ENCODE measurements at places on chromosomes 6 and 20.

- DNase-seq, result no peak
Observed at GRCh38 chr6:132188556-132189264, 212.6 kb downstream of the MOXD1 start.

DNA sequence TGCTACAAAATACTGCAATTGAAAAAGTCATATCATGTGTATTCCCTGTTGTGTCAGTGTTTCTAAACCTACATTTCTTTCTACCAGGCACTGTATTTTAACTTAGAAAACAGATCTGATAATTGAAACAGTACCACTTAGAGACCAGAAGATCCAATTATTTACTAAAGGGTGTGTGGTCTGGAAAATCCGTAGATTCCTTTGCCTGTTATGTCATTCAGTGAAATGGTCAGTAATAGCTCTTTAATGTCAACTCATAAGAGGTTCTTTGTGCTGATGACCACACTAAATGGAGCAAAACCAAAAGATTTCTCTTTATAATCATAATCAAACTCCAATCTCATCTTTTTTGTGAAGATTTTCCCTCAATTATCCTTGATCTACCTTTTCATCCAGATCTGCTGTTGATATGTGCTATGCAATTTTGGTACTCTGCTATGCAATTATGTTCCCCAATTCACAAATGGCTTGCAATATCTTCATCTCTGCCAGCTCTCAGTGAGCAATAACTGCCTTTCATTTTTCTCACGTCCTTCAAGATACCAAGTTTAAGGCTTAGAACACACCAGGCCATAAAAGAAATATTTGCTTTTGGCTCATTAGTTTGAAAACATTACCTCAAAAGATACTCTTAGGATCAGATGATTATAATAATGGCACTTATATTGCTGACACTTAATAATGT is 165.5 kb downstream of the MOXD1 start:
- DNase-seq, result no peak

DNA sequence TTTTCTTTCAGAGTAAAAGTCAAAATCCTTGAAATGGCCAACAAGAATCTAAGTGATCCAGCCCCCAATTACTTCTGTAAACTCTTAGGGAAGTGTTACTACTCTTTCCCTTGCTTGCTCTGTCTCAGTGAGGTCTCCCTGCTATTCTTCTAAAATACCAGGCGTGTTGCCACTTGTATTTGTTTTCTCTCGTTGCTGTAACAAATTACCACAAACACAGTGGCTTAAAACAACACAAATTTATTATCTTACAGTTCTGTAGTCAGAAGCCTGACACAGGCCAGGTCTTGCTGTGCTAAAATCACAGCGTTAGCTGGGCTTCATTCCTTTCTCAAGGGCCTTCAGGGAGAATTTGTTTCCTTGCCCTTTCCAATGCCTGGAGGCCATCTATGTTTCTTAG is 59.9 kb downstream of the HECA start:
- DNase-seq, result no peak

GRCh38 chr6:89611666-89612065 is 26.9 kb downstream of the LYRM2 start:
- no peak for DNase-seq

DNA sequence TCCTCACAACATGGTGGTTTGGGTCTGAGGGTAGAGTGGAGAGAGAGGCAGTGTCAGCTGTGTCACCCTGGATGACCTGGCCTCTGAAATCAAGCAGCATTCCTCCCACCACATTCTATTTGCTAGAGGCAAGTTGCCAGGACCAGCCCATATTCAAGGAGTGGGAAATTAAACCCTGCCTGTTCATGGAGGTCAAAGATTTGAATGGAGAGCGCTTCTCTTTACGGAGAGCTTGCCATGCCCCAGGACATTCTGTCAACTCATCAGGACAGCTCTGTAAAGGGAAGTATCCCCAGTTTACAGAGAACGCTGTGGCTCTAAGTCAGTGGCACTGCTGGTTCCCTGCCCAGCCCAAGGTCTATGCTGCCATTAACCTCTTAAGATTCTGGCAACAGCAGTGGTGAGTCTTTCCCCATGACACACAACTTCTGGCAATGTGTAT is 90.0 kb upstream of the INSM1 start:
- DNase-seq, result no peak

DNA sequence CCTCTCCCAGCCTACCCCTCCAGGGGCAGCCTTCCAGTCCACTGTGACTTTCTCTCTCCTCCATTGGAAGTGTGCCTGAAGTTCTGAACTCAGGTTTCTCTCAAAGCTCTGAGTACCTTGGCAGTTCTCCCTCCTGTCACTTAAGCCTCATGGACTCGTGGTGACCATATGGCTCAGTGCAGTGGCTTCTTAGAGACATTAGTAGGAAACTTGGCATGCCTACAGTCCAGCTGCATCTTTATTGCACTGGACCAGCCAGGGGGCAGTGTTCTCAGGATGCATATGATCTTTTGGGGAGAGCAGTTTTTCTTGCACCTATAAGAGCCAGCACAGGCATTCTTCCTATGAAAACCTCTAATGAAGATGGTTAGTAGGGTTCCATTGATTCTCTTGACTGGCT is 47.5 kb upstream of the KCNK16 start:
- no peak for DNase-seq

DNA sequence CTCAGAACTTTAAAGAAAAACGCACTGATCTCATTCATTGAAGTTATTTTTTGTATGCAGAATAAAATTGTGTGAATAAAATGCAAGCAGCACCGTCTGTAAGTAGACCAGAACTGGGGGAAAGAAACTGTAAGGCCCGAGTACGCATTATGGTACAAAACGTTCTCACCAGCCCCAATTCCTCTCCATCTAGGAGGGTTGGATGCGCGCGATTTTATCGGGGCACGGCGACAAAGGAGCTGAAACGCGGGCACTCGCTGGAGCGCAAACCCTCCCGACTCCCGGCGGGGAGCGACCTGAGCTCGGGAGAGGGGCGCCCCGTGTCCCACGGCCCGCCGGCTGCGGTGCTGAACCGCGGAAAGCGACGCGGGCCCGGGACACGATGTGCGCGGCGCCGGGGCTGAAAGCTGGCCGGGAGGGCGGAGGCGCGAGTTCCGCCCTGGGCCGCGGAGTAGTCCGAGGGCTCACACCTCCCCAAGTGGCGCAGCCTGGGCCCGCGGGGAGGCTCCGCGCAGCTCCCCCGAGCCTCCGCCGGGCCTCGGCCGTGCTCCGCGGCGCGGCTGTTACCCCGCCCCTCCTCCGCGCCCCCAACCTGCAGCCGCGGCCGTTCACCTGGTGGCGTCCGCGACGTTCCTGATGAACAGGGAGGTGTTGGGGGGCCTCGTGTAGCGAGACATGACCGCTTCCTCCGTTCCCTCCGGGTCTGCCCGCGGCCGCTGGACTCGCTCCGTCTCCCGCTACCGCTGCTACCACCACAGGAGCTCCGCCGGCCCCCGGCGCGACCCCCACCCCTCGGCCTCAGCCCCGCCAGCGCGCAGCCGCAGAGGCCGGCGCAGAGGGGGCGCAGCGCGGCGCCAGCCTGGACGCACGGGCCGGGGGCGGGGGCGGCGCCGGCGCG is at the start of gene SRSF12:
SRSF12 (minus strand) TSS at position 861 of the 898 bp plus-strand sequence; CDS start at position 677, 184 bp downstream.
- peak; percentile 11 for DNase-seq

DNA sequence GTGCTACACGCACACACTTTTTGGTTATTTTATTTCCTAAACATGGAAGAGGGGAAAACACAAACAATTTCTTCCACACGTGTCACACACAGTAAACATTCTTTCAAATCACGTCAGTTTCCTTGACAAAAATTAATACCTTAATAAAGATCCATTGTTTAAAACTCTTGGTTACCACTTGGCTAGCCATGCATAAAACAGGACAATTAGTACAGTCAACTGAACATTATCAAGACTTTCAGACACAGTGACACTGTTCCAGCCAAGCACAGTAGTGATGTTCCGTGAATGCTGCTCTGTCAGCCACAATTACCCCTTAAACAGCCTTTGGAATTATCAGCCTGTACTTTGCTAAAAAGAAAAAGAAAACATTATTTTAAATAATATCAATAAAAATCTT is 50.8 kb downstream of the GMDS start:
- no peak for DNase-seq

GRCh38 chr20:1632178-1632577 is 12.4 kb upstream of the SIRPB1 start:
- no peak for DNase-seq

DNA sequence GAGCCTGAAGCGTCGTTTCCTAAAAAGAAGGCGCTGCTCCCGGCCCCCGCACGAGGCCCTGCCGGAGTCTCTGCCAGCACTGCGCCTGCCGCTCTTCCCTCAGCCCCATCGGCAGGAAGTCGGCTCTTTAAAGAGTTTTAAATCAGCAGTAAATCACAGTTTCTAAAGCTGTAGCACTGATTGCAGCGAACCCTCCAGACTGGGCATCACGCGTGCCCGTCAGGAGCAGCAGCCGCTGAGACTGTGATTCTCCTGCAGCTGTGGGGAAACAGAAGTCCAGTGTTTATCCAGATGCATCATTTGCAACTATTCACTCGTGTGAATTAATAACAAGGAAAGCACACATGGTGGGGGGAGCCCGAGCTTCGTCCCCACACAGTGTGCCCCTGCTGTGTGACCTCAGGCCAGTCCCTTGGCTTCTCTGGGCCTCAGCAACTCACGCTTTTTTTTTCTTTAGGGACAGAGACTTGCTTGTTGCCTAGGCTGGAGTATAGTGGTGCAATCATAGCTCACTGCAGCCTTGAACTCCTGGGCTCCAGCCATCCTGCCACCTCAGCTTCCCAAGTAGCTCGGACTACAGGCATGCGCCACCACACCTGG is 28.3 kb downstream of the DLL1 start:
- DNase-seq, result no peak

GRCh38 chr6:22036275-22036674 is 260.6 kb downstream of the PRL start:
- DNase-seq, result no peak

GRCh38 chr6:135850882-135851281 is 619 bp upstream of the PDE7B start:
- no peak for DNase-seq

DNA sequence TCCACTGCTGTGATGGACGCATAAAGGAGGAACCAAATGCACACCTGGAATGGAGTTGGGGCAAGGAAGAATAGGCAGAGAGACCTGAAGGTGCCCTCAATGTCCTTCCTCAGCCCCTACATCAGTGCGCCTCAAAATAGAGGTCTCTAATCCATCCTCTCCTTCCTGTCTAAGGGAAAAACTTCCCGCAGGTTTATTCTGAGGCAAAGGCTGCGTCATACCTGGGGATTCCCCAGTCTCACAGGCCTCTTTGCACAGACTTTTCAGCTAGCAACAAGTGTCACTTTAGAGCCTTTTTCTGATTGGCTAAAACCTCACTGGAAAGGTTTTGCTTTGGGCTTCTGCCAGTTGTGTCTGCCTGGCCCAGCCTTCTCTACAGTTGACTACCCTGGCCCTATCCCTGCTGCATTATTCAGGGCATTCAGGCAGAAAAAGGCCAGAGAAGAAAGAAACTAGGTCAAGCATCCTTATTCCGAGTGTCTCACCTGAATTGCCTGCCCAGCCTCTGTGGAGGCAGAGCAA is 1.8 kb upstream of the HLA-DQB1 start:
- peak; percentile 42 for DNase-seq

DNA sequence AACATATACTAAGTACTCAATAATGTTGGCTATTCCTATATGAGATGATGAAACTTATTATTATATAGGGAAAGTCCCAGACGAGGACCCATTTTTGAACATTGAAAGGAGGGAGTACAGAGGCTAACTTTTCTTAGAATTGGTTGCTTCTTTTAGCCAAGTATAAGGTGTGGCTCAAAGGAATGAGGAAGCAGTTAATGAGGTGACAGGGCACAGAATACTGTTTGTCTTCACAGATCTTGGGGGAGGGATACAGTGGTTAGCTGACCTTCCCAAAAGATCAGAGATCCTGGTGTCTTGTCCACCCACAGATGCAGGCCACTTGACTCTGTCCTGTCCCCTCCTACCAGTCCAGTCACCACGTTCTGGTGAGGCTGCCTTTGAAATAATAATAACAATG is 67.8 kb upstream of the EPB41L1 start:
- no peak for DNase-seq

DNA sequence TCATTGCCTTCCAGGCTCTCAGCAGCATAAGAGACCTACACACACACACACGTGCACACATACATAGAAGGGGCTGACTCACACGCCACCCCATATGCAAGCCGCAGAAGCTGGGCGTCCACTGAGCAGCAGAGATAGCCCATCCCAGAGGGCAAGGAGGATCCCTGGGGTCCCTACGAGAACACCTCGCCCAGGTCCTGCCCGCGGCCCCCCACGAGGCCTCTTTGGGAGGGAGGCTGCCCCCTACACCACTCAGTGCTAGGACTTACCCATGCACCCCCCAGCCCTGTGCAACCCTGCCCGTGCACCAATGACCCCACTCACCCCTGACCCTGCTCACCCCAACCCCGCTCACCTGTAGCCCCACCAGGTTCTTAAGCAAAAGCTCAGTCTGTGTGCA is 20.6 kb upstream of the NTSR1 start:
- DNase-seq, result no peak

- DNase-seq, result no peak
Observed at GRCh38 chr6:129635396-129636130, 74.4 kb downstream of the ARHGAP18 start.

DNA sequence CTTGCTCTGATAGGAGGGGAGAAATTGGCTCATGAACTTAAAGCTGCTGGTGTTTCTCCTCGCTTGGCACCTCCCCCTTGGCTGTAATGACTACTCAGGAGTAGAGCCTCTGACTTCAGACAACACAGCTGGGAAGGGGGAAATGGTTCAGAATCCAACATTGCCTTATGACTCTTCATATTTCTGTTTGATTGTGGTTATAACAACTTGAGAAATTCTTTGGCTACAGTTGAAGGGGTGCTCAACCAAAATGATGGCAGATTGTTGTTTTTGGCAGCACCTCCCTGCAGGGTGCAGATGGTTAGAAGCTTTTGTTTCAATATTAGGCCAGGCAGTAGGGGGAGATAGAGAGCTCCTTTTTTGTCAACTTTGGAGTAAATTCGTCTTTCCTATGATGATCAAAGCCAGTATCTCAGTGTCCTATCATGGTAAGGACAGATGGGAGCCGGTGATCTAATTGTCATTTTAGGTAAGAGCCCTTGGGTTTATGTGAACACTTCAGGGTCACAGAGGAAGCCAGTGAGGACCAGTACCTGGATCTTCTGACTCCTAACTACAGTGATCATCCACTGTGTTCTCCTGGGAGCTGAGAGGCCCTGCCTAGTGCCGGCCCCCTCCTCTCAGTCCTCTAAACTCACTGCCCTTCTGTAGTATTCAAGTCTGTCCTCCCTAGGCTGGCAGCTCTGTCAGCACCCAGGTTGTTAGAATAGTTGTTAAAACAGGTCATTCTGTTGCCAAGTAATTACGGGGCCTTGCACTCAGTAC is 39.9 kb downstream of the RPRD1B start:
- no peak for DNase-seq
